ENCODE measurements at places on chromosomes 12 and 14.

DNA sequence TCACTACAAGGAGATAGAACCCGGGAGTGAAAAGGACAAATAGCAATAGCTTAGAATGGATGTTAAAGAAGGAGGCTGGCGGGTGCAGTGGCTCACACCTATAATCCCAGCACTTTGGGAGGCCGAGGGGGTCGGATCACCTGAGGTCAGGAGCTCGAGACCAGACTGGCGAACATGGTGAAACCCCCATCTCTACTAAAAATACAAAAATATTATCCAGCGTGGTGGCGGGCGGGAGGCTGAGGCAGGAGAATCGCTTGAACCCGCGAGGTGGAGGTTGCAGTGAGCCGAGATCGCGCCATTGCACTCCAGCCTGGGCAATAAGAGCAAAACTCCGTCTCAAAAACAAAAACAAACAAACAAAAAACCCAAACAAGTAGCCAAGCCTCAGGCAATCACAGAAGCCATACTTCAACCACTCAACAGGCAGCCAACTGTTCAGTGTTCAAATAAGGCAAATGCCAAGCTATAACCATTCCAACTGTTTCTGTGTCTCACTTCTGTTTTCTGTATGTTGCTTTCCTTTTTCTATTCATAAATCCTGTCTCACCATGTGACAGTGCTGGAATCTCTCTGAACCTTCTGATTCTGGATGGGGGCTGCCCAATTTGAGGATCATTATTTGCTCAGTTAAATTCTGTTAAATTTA, 3.9 kb upstream of the SPTLC2 start:
- DNase-seq: no peak

GRCh38 chr14:104586832-104587620, 7.5 kb downstream of the C14orf180 start:
- DNase-seq: no peak

DNA sequence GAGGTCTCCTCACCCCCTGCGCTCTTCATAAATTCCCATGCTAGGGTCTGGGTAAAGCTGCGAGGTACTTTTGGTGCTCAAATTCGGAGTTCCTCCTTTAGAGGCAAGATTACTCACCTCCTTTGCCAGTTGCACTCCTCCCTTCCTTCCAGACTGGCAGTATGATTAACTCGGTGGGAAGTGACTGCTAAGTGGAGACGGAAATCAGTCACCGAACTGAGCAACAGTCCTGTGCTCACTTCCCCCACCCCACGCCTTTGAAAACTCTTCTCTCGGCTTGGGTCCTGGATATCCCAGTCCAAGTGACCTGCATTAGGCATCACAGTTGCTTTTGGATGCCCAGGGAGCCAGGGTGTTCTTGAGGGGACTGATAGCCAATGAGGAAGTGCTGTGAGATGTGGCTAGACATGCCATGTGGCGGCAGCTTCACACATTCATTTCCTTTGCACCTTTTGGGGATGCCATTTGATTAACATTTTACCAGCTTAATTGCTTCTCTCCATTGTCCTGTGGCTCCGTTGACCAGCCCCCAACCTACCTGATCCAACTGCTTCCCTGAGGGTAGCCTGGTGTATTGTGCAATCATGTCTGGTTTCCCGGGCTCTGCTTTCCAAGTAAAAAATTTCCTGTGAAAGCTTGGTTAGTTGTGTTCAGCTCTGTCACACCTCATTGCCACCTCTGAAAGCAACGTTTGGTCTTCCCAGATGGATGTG, 840 bp downstream of the PNP start:
- DNase-seq: no peak

- no peak for DNase-seq
These were observed 196.3 kb downstream of the NPAS3 start for GRCh38 chr14:33134975-33135374.

DNA sequence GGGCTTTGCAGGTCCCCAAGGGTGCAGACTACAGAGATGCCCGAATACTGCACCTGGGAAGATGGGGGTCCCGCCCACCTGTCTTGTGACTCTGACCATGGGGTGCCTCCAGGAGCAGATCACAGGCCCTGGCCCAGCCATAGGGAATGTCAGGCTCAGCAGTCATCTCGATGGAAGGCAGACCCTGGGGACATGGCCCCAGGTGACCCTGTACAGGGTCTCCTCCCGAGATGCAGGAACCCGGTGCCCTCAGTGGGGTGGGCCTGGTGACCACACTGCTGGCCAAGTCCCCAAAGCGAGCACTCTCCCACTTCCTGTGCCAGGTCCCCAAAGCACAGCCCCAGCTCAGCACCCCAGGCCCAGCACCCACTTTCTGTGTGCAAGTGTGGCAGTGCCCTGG, 903.7 kb upstream of the USP15 start:
- DNase-seq: no peak
